ENCODE measurements at places on chromosomes 13 and 19.

DNA sequence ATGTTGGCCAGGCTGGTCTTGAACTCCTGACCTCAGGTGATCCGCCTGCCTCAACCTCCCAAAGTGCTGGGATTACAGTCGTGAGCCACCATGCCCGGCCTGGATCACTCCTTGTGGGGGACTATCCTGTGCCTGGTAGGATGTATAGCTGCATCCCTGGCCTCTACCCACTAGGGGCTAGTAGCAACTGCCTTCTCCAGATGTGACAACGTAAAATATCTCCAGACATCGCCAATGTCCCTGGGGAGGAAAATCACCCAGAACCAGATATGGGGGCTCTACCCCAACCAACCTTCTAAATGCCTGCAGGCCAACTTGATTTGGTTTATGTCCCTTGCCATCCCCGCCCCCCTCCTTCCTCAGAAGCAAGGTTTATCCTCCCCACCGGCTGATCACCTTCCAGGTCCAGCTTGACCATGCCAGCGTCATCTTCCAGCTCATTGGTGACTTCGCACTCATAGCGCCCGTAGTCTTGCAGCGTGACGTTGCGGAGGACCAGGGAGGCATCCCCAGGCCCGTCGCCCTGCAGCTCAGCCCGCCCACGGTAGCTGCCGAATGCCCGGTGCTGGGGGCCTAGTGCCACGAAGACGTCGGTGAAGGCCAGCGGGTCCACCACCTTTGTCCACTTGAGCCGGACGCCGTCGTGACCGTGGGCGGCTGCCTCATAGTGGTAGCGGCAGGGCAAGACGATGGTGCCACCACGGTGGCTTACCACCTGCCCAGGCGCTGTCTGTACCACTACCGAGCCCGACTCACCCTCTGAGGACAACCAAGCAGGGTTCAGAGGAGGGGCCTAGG, 12.5 kb downstream of the TM6SF2 start:
- DNase-seq, result no peak

- no peak for DNase-seq
Measured at GRCh38 chr13:62046512-62046911, 630.9 kb upstream of the PCDH20 start.

DNA sequence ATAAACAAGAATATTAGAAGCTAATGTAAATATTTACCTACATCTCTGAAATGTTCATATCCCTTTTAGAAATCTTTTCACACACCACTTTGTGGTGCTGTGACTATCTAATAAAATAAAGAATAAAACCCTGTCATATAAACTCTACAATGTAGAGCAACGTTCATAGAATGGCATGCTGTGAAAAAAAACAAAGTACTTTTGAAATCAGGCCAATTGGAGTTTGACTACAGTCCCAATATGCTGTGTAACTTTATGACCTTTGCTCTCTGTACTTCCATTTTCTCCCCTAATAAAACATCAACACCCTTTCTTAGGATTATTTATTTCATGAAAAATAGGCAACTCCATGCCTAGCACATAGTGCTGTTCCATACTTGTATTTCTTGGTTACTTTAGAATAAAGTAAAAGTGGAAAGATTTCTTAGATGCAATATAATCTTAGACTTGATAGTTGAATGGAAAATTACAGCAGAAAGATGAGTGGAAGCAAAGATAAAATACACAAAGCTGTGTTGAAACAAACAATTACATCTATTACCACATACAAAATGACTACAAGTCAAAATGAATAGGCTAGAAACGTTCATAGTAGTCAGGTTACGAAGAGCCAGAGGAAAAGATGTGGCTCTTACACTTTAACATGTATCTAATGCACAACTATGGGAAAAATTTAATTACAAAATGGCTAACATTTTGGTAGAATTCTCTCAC, 613.2 kb upstream of the SLITRK5 start:
- no peak for DNase-seq

- DNase-seq, result no peak
Measured at GRCh38 chr13:87754097-87754496, 82.9 kb downstream of the SLITRK5 start.

- DNase-seq, result no peak
Measured at GRCh38 chr19:47378246-47378645, 29.1 kb downstream of the DHX34 start.

All from Kasumi-1 (cell line).